GM13976 (cell line): ENCODE measurements at places on chromosomes 5 and 9.

GRCh38 chr5:79285833-79286232 lies 49.9 kb downstream of the JMY start:
- no peak for DNase-seq

DNA sequence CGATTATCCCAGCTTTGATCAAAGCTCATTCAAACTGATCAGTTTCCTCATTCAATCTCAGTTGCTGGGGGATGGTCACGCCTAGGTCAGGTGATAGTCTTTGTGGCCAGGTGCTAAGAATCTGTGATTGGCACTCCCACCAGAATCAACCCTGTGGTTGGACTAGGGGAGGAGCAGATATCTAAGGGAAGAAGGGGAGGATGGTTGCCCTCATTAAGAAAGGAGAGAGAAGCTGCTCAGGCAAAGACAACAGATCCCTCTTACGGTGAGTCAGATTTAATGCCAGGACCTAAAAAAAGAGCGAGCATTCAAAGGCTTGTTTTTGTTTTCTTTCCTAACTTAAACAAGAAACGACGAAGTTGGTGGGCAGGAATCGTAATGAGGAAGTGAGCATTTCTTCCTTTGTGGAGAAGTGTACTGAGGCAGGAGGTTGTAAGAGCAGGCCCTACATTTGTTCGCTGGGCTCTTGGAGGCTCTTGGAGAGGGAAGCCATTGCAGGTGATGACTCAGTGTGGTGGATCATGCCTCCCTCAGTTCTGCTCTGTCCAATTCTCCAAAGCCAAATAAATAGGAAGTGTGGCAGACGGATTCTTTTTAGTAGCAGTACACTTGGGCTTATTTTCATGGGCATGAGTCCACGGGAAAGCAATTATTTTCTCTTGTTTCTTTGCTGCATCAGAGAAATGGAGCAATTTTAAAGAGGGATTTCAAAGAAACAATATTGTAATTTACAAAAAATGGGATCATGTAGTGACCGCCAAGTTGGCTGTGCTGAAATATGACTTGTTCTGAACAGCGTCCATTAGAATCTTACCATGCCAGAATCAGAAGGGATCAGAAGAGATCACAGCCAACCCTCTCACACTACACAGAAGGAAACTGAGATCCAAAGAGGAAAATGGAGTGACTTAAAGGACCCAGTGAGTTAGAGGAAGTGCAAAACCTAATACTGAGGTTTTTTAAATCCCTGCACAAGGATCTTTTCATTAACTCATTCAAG lies 18.7 kb upstream of the TGFBR1 start:
- no peak for DNase-seq

DNA sequence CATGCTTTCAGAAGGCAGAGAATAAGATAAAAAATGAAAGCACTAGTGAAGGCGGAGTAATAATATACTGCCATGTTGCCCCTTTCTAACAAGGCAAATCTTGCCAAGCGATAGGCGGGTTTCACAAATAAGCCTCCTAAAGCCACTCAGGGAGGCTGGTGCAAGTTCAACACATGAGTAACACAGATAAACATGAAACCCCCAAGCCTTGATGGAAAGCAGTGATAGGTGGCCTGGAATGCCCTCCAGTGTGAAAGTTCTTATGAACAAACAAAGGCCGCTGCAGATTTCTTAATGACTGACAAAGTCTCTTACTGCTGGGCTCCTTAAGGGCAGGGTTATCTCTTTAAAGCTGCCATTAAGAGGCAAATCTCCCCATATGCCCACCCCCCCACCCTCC lies 154.7 kb downstream of the ZDHHC21 start:
- DNase-seq = no peak

DNA sequence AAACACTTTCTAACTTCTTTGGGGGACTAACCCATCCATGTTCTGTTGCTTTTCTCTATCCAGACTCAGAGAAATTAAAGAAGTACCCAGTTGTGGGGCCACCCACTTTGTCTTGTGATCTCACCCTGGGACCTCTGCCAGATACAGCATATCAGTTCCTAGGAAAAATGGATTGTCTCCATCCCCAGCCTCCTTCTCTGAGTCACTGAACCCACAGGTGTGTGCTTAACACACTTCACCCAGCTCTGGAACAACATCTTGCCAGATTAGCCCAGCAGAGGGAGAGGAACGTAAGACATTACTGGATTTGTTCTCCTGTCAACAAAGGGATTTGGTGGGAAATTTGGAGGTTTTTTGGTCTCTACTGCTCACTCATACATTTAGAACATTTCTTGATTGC lies 19.2 kb downstream of the FAM240B start:
- DNase-seq = no peak

- DNase-seq = no peak
These were observed 19.4 kb downstream of the ADAMTS16 start for GRCh38 chr5:5159282-5160103.
